H4 (cell line): ENCODE measurements at places on chromosomes 1 and 21. TPM values are rescaled to one million over a fixed set of nuclear protein-coding genes. Genes with fewer than 3 reads are reported as not detected.

DNA sequence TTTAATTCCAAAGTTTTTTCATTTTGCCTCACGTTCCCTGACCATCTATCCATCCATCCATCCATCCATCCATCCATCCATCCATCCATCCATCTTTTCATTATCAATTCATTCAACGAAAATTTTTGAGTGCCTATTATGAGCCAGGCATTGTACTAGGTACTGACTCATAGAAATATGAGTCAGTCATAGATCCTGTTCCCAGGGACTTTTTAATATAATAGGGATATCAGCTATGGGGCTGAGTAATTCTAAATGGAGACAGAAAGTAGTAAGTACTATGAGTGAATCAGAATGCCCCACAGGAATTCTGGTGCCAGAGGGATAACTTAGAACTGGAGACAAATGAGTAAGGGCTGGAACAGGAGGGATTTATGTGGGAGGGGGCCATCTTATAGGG is 49.8 kb upstream of the GNG12 start:
- no peak for DNase-seq

- DNase-seq, result no peak
Measured at GRCh38 chr1:13732971-13733667, 33.1 kb downstream of the PRDM2 start.

- peak; percentile 71 for DNase-seq
Measured at GRCh38 chr1:241413386-241413785, 56.4 kb upstream of the RGS7 start.

Gene CD2
- not detected in 2 replicates for total RNA-seq

Gene YTHDF2
- 56.8 and 65.9 TPM in 2 replicates for total RNA-seq
